ENCODE measurements at places on chromosomes 7 and 10. TPM values are rescaled to one million over a fixed set of nuclear protein-coding genes. Genes with fewer than 3 reads are reported as not detected.

Gene ITPRID1
- not detected for total RNA-seq

Gene UTF1
- total RNA-seq, result not detected

Gene ASIC3
- total RNA-seq, result 4.0 TPM

Gene AGAP3
- total RNA-seq, result 64.8 TPM

Gene GPR26
- not detected for total RNA-seq

Measured in right cardiac atrium (tissue), 5 donors.